NCI-H2029 (cell line): ENCODE measurements at places on chromosomes 12 and 14.

DNA sequence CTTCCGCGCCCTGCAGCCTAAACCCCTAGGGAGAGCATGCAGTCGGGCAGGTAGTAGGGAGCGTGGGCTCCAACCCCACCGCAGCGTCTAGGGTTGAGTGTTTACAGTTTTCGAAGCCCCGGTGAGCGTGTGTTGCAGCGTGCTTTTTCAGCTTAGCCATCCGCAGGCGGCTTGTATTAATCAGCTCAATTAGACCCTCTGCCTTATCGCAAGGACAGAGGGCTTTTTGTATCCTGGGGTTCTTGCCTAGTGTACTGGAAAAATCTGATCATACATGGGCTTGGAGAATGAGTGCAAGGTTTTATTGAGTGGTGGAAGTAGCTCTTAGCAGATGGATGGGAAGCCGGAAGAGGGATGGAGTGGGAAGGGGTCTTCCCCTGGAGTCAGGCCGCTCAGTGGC lies 44.4 kb upstream of the GNG2 start:
- DNase-seq: no peak

DNA sequence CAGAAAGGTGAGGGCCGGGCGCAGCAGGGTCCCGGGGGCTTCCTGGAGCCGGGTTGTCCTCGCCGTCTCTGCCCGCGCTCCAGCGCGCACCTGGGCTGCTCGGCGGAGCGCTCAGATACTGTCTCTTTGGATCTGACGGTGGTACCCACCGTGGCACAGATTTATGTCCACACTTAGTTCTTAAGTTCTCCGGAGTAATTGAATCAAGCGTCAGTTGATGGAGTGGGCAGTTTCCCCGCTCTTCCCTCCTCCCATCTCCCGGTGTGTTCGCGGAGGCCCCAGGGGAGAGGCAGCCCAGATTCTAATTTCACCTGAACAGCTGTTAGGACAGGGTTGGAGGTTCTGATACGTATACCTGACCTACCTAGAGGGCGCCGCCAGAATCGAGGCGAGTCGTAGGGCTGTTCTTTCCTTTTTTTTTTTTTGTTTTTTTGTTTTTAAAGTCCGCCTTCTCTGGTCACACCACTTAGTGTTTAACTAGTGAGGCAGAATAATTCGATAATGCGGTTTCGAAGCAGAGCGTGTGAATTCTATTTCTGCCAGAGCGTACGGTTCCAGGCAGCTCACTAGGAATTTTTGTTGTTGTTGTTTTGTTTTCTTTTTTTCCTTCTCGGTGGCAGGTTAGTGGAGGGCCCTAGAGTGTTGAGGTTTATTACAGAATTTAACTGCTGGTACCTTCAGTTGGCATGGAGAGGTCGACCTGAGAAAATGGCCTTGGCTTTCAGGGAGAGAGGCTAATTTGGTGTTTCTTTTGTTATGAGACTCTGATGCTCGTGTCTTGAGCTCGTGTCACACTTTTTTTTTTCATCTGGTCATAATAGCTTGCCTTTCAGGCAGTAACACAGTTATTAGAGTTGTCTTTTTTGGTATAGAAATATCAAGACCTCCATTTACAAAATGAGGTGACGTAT lies 22.3 kb upstream of the GNS start:
- no peak for DNase-seq

GRCh38 chr12:112420740-112421139 lies 2.0 kb downstream of the PTPN11 start:
- DNase-seq: no peak

DNA sequence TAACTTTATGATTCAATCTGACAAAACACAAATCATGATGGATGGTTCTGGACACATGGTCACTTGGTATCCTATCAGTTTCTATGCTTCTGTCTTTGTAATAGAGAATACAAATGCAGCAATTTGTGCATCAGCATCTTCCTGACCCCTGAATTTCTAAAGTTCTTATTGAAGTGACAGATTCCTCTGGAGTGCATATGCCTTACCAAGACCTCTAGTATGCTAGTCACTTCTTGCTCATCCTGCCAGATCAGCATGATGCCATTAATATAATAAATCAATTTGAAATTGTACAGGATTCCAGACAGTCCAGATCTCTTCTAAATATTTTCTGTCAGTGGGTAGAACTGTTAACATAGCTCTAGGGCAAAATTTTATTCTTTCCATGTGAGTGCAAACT lies 40.6 kb upstream of the GLIPR1 start:
- no peak for DNase-seq

DNA sequence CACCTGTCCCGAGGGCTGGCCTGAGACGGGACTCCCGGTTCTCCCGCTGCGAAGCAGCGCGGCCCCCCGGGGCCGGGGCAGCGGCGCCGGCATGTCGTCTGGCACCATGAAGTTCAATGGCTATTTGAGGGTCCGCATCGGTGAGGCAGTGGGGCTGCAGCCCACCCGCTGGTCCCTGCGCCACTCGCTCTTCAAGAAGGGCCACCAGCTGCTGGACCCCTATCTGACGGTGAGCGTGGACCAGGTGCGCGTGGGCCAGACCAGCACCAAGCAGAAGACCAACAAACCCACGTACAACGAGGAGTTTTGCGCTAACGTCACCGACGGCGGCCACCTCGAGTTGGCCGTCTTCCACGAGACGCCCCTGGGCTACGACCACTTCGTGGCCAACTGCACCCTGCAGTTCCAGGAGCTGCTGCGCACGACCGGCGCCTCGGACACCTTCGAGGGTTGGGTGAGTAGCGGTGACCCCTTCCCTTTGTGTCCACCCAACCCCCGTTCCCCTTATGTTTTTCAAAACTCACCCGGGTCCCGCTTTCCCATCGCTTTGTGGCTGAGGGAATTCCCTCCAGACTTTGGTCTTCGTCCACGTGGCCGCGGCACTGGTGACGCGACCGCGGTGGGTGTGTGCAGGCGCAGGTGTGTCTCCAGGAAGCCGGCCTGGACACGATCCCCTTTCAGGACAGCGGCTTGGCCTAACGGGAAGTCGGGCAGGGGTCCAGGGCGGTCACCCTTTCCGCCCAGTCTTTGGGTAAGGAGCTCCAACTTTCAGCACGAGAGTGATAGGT lies 826 bp downstream of the PRKCH start:
- peak; percentile 94 for DNase-seq

DNA sequence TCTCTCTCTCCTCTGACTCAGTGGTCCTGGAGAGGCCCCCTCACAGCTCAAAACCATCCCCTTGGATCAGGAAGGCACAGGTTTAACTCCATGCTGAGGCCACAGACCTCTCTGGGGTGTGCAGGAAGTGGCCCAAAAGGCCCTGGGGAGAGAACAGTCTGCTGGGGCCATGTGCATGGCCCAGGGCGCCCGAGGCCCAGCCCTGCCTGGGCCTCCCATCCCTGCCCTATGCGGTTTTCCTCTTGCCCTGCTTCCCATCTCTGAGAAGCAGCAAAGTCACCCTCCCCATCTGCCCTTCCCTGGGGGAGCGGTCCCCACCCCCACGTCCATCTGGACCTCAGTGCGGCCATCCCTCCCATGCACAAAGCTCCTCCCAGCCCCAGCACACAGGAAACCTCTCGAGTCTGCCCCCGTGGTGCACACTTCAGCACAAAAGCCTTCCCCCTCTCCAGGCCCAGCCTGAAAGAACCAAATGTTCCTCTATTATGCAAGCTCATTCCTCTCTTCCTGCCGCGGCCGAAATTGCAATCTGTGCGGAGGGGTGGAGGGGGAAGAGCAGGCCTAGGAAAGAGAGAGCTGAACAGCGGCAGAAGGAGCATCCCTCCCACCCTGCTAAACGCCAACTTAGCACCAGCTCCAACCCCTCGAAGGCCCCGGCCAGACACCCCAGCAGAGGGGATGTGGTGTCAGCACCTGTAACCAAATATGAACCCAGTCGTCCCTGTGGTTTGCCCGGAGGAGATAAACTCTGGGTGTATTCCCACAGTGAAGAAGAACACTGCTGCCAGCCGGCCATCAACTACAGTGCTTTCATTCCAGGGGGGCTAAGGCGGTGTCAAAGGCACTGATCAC lies 108.5 kb downstream of the SCARB1 start:
- no peak for DNase-seq

GRCh38 chr14:64779472-64779871 lies 75.2 kb downstream of the PLEKHG3 start:
- no peak for DNase-seq

DNA sequence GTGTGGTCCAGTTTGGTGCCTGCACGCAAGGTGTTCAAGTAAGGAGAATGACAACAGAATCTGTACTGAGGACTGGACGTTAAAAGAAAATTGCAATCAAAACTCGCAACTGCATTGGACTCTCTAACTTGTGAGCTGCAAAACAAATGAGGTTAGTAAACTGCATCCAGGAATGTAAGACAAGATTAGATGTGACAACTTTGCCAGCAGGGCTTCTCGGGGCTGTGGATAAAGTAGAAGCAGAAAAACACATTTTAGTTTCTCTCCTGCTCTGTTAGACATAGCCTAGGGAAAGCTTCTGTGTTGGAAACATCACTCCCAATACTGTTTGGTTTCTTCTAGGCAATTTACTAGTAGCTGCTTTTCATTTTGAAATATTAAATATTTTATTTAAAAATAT lies 338.2 kb upstream of the NAV3 start:
- no peak for DNase-seq

DNA sequence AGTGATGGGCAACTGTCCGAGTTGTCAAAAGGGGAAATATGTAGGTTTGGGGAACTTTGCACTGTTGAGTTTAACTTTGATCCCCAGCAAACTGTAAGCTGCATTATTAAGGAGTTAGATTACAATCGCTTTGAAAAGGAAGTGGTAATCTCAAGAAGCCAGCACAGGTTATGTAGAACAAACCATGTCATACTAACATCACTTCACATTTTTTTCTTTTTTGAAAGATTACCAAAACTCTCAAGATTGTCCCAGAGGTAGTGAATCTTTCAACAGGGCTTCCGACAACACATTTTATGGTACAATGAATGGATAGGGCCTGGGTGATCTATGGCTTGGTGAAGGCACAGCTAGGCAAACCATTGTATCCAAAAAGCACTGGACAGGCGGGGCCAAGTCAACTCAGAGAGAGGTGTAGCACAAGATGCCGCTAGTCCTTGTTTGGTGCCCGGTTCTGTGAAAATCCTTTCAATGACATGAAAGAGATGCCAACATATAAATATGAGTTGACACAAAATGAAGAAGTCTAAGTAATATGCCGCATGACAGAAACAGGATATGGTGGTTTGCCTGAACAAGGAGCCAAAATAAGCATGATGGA lies 24.3 kb upstream of the PARP11 start:
- DNase-seq: no peak

GRCh38 chr14:68781161-68782021 lies 11.5 kb downstream of the ZFP36L1 start:
- no peak for DNase-seq

DNA sequence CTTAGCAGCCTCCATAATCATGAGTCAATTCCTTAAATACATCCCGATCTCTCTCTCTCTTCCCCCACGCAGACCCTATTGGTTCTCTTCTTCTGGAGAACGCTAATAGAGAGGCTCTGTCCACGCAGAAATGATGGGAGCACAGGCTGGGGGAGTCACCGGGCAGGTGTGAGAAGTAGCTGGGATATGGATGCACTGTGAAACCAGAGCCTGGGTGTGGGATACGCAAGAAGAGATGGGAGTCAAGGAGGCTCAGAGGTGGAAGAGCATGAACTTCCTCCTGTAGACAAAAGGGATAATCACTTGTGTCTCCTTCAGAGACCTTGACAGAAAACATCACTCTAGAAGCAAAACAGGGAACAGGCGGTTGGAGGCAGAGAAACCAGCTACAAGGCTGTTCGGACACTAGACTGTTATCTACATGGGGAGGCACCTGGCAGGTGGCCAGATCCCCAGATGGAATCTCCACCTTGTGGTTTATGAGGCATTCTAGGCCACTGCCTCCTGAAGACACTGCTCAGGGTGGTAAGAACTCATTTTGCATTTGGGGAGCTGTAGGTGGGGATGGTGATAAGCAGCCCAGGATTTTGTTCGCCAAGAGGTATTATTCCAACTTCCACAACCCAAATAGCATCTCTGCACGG lies 7.2 kb upstream of the SELPLG start:
- DNase-seq: no peak

GRCh38 chr14:105053421-105053820 lies 11.8 kb downstream of the GPR132 start:
- no peak for DNase-seq

DNA sequence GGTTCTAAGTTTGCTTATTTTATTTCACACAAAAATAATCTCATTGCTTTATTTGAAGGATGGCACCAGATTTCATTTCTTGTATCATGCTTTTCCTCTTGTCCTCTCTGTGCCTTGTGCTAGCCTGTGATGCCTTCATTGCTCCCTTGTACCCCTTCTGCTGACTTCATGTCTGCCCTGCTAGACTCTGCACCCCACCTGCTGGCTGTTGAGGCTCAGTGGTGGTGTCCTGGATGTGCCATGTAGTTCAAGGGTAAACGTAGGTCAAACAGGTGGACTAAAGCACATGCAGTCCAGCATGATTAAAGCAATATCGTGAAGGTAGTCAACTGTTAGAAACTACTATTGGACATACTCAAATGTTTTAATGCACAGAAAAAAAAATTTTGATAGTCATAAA lies 21.6 kb downstream of the MRPS35 start:
- DNase-seq: no peak

- DNase-seq: no peak
Observed at GRCh38 chr12:17841496-17841895, 248.5 kb downstream of the RERGL start.

GRCh38 chr12:83996671-83997070 lies 915.9 kb downstream of the SLC6A15 start:
- no peak for DNase-seq

DNA sequence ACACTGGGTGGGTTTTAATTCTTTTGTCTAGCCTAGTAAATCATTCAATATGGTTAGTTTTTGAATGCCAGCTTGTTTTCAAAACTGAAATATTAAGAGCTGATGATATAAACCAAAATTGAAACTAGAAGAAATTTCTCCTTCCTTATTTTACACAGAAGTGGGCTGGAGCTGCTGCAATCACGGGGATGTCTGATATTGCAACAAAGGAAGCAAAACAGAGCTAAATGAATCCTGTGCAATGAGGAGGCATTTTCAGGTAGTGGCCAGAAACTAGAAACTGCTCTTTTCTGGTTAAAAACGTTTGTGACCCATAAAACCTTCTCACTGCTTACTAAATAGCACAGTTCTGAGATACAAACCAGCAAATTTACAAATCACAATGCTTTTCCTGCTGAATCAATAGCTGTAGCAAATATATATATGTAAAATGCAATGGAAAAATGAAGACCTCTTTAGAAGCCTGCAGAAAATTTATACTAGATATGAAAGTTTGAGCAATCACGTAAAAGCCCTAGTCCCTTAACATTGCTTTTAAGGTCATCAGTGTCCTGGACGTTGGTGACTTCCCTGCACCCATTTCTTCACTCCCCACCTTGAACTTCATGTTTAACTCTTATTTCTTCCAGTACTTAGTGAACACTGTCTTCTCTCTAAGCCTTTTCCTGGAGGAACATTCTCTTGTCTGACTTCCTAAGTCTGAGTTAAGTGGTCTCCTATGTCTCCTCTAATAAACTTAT lies 15.9 kb upstream of the LRRK2 start:
- no peak for DNase-seq

GRCh38 chr12:51186465-51187085 lies 13.6 kb upstream of the TFCP2 start:
- no peak for DNase-seq

- DNase-seq: no peak
Observed at GRCh38 chr14:93963692-93964091, 12.7 kb downstream of the ASB2 start.
